ENCODE measurements at places on chromosomes 13 and 19.

- no peak for DNase-seq
These were observed 65.4 kb upstream of the ARGLU1 start for GRCh38 chr13:106633321-106633720.

DNA sequence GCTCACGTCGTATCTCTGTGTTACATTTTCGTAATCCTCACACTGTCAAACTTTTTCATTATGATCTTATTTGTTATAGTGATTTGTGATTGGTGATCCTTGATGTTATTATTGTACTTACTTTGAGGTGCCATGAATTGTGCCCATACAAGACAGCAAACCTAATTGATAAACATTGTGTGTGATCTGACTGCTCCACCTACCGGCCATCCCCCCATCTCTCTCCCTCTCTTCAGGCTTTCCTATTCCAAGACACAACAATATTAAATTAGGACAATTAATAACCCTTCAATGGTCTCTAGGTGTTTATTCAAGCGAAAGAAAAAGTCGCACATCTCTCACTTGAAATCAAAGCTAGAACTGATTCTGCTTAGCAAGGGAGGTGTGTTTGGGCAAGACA, 349.3 kb downstream of the RBM26 start:
- no peak for DNase-seq

DNA sequence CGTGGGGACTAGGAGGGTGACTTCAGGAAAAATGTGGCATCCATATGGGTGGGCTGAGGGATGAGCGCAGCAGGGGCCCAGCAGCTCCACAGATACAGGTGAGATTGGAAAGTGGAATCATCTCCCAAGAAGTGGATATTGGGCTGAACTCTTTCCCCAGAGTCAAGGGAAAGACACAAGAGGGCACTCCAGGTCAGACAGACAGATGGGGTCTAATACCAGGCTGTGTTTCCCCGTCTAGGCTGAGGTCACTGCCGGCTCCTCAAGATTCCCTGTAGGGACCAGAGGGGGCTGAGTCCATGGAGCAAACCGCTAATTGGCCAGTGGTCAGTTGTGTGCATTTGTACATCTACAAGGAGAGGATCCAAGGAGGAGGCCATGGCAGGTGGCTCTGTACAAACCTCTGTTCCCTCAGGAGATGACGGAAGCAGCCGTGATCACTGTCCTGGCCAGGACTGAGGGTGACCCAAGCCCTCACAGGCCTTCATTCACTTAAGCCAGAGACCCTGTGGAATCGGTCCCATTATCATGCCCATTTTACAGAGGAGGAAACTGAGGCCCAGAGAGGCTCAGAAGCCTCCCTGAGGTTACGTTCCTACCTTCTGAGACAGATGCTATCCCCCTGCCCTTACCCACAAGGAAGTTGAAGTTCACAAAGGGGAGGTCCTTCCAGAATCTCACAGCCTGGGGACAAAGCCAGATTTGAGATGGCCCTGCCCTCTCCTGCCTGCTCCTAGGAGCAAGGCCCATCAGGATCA, 14.9 kb upstream of the IGLON5 start:
- DNase-seq, result no peak

GRCh38 chr19:55325172-55325571, at the start of gene TMEM150B:
TSS of gene TMEM150B (minus strand) at chr19:55325341. CDS start at chr19:55321036, 4,305 bp downstream.
- no peak for DNase-seq

DNA sequence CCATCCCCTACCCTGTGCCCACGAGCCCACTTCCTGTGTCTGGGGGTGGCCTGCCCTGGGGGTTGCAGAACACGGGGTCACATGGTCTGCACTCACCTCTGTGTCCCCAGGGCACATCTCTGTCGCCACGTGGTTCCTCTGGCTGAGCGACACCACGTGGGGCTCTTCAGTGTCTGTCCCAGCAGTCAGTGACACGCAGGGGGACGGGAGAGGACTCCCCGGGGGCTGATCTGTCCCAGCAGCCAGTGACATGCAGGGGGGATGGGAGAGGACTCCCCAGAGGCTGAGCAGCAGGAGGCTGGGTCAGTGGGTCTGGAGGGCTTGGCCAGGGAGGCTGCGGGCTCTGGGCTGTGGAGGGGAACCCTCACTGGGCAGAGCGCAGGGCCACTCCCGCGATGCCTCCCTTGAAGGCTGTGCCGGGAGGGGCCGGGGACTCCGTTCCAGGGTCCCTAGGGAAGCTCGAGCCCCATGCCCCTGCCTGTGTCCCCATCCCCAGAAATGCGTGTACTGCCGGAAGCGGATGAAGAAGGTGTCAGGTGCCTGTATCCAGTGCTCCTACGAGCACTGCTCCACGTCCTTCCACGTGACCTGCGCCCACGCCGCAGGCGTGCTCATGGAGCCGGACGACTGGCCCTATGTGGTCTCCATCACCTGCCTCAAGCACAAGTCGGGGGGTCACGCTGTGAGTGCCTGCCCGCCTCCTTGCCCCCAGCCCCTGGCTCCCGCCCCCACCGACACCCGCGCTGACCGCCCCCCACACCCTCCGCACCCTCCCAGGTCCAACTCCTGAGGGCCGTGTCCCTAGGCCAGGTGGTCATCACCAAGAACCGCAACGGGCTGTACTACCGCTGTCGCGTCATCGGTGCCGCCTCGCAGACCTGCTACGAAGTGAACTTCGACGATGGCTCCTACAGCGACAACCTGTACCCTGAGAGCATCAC, 174.8 kb downstream of the KDM4B start:
- DNase-seq, result no peak

DNA sequence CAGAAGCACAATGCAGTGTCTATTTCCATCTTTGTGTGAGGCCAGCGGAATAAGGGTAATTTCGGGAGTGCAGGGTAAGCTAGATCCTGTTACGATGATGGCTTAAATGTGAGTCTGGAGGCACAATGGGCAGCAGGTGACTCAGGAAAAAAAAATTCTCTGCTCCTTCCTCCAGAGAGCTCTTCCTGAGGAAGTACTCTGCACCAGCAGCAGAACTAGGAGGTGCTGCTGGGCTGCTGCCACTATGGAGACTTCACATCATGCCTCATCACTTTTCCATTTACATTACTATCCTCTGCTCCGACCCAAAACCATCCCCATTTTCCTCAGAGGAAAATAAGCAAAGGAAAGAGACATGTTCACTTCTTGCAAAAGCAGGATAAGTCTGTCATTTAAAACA, 282.0 kb downstream of the DNAJC15 start:
- DNase-seq, result no peak

GRCh38 chr19:38039966-38040365, 133.0 kb downstream of the SIPA1L3 start:
- DNase-seq, result no peak

Measured in stimulated activated CD8-positive, alpha-beta memory T cell treated with anti-CD3 and anti-CD28 coated beads, Interleukin-7, amount 100 ng/mL, for 24 hours (primary cell).